ENCODE measurements at places on chromosomes 7 and 10.

- no peak for DNase-seq
Measured at GRCh38 chr7:36881233-36881874, 157.1 kb upstream of the AOAH start.

DNA sequence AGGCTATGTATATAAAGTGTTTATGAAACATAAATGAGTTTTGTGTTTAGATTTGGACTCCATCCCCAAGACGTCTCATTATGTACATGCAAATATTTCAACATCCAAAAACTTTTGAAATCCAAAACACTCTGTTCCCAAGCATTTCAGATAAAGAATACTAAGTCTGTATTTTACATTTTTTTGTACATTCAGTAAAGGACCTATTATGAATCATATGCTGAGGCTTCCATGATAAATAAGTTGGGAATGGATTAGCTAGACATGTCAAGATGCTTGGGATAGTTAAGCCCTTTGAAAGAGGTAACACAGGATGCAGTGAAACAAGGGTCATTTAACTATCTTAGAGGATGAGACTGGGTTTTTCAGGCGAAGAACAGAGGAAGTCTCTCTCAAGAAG lies 262.9 kb downstream of the SNX13 start:
- no peak for DNase-seq

DNA sequence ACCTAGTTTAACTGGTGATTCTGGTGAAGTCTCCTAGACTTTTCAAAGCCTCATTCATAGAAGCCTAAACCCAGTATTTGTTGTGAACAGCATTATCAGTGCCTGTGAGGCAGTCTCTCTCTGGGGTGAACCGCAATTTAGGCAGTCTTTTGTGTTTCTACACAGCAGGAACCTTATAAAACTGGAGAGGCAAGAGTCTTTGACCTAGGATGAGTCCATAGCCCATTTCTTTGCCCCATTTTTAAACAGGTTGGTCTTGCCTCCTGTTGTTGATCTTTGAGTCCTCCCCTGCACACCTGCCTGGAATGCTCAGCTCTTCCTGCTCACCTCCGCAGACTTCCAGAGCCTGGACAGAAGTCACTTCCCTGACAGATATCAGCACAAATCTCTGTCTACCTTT lies 51.2 kb upstream of the NRP1 start:
- DNase-seq: no peak

- peak; percentile 60 for DNase-seq
Measured at GRCh38 chr7:101942603-101943210, 125.3 kb downstream of the CUX1 start.

- DNase-seq: no peak
Measured at GRCh38 chr7:19665399-19666008, 43.3 kb downstream of the POLR1F start.

DNA sequence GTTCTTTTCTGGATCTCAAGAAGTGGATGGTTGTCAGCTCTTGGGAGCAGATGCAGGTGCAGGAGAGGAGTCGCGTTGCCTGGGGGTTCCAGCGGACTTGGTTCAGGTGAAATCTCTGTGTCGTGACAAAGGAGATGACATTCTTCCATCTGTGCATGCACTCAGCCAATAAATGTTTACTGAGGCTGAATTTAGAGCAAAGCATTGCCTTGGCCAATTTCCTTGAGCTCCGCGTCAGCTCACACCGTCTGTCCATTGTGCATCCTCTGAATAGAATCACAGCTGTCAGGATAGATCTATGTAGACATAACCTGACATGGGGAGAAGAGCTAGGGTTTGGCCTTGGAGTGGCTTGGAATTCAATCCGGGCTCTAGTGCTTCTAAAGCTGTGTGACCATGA lies 343.7 kb downstream of the GLRX3 start:
- no peak for DNase-seq

DNA sequence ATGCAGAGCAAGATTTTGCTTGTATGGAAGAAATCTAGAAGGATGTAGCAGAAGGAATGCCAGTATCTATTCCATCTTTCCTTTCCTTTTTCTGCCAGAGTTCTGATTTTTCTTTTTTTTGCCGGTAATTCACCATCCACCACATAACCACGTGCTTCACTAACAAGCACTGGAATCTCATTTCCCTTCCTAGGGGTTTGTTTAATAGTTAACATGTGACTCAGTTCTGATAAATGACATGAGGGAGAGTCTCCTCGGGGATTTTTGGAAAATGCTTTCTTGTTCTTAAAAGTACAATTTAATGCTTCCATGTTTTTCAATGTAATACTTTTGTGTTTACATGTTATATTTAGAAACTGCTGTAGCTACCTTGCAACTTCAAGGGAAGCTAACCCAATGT lies 590.2 kb downstream of the SH2D4B start:
- DNase-seq: no peak

GRCh38 chr7:97270280-97270679 lies 152.8 kb downstream of the SDHAF3 start:
- no peak for DNase-seq

GRCh38 chr10:97230146-97230545 lies 44.4 kb upstream of the SLIT1 start:
- DNase-seq: no peak

DNA sequence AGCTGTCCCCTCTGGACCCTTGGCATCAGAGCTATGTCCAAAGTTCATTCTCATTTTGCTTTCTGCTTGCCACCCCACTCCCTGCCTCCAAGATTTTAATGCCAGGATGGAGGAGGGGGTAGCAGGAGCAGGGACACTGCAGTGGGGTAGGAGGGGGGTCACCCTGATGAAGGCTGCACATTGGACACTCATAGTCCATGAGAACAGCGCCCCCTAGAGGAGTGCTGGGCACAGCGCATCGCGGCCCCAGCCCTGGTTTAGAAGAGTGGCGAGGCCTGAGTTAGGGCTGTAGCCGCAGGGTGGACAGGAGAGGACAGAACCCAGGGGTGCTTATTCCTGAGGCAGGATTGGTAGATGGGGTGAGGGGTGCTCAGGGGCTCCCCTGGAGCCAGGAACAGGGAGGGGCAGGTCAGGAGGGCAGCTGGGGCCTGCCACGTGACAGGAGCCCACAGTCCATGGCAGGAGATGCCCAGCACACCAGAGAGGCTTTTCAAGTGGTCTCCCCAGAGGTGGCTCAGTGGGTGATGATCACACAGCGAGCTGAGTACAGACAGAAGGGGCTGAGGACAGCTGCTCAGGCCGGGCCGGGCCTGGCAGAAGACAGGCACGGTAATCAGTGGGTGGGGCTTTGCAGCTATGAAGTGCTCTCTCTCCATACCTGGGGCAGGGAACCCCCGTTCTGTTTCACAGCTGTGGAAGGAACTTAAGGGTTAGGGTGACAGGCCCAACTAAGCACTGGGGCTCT lies 71.4 kb downstream of the NEURL1 start:
- no peak for DNase-seq

- no peak for DNase-seq
Measured at GRCh38 chr7:148753224-148753623, 54.5 kb downstream of the CUL1 start.

GRCh38 chr7:74338366-74339108 lies 49.3 kb downstream of the CLIP2 start:
- no peak for DNase-seq

DNA sequence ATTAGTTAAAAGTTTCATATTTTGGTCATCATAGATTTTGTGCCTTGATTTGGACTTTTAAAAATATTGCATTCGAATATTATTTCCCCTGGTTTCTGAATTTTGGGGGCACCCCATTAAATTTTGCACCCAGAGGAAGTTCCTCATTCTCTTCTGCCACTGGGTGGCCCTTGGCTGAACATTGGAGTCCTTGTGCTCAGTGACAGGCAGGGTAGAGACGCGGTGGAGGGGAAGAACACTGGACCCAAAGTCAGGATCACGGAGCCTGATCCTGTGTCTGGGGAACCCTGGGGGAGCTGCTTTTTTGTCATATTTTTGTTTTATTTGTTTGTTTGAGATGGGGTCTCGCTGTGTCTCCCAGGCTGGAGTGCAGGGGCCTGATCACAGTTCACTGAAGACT lies 74.7 kb downstream of the MKI67 start:
- no peak for DNase-seq

- no peak for DNase-seq
Measured at GRCh38 chr7:7156663-7157062, 25.7 kb upstream of the C1GALT1 start.
